ENCODE measurements at places on chromosomes 7 and 10.

GRCh38 chr7:94364816-94365215 lies 29.9 kb upstream of the COL1A2 start:
- no peak for DNase-seq

DNA sequence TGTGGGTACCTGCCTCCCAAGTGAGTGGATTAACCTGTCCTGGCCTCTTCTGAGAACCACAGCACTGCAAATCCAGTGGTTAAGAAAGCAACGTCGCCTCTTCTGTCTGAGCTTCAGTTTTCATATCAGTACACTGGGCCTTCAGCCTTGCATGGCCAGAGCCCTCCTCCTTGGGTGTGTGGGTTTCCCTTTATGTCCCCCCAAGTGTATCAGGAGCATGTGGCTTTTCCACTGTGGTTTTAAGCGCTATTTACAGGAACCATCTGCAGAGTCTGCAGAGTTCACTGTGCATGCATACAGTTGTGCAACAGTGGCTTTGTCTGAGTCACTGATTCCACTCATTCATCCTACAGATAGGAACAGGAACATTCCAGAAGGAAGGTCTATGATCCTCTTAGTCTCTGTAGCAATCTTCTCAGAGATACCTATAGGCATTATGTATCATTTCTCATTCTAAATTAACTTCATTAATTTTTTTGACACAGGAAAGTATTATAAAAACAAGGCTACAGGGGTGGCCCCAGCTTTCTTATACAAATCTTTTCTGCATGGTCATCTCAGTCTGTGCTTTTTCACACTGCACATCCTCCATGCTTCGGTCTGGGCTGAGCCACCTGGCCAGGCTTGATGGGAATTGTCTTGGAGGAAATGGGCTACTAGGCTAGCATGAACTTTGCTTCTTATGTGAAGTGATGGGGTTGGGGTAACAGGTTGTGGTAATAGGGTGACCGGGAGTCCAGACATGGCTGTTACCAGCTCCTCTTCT lies 17.1 kb downstream of the MBL2 start:
- no peak for DNase-seq

GRCh38 chr7:14934839-14935238 lies 32.3 kb upstream of the DGKB start:
- DNase-seq: no peak

DNA sequence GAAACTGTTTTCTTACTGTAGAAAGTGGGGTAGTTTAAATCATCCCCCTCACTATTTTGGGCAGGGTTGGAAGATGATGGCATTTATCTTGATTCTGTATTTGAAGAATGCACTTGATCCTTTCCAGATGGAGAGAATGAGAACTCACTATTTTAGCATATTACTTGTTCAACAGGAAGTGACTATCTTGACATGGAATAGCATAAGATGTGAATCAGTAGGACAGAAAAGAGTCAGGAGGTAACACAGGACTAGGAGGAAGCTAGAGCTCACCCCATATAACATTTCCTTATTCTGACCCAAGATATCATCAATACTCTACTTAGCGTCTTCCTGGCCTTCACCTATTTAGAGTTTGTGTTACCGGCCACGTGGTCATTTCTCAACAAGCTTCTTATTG lies 400.2 kb downstream of the PHTF2 start:
- no peak for DNase-seq

GRCh38 chr10:100654782-100655325 lies 90.5 kb upstream of the PAX2 start:
- DNase-seq: no peak

DNA sequence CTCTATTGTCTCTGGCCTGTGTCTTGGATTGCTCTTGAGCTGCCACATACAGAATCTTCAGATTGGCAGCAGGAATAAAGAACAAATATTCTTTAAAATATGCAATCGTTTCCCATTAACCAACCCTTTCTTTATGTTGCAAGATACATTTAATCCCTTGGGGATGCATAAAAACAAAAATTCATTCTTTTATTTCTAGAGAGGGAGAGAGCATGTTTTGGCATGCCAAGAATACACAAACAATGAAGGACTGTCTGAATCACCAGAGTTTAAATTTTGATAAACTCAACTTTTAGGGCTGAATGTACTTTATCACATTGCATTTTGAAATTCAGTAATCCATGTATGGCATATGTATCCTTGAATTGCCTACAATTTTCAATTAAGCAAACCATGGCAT lies 154.3 kb upstream of the SEMA3D start:
- no peak for DNase-seq

- no peak for DNase-seq
Measured at GRCh38 chr10:123897146-123897545, 5.5 kb upstream of the CPXM2 start.

- DNase-seq: no peak
Measured at GRCh38 chr7:15686957-15687545, 568 bp upstream of the MEOX2 start.

DNA sequence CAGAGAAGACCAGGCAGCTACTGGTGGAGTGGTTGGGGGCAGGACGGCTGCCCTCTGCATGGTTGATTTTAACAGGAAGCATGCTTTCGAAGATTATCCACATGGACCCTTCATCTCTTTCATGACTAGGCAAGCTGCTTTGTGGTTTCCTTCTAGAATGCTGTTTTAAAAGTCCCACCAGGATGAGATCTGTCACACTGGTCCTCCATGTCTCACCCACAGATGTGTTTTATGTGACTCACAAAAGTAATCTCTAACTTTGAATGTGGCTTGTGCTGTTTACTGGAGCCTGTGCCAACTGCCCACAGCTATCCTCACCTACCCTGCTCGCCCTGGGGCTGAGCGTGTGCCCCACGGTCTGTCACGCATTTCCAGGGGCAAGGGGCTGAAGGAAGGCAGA lies 188.8 kb downstream of the GFRA1 start:
- no peak for DNase-seq

- no peak for DNase-seq
Measured at GRCh38 chr7:48548667-48549066, 375.7 kb upstream of the CDC14C start.

DNA sequence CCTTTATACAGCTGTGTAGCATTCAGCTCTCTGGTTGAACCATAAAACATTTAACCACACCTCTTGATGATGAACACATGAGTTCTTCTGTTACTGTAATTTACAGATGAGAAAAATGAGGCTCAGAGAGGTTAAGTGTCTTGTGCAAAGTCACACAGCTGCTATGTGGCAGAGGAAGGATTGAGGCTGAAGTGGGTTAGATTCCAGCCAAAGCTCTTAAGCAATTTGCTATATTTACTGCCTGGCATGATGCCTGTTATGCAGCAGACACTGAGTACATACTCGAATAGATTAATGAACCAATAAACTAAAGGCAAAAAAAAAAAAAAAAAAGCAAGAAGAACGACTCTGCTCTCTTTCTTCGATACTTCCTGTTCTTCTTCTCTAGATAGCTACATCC lies 35.7 kb downstream of the GFRA1 start:
- no peak for DNase-seq

DNA sequence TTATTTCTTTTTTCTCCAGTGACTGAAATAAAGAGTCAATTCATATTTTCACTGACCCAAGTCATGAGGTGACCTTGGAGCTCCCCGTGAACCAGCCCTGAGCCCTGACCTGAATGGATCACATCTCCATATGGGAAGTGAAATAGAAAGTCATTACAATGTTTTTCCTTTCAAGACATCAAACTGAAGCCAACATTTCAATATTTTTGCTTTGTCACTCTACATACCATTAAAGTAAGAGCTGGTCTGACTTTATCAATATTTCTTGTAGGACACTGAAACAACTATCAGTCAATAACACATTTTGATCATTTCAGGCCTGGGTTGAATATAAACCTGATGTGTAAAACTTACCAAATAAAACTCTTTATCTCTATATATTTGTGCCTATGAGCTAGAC lies 249.8 kb upstream of the PHF14 start:
- no peak for DNase-seq

GRCh38 chr7:30468041-30468440 lies 10.5 kb downstream of the NOD1 start:
- DNase-seq: no peak

DNA sequence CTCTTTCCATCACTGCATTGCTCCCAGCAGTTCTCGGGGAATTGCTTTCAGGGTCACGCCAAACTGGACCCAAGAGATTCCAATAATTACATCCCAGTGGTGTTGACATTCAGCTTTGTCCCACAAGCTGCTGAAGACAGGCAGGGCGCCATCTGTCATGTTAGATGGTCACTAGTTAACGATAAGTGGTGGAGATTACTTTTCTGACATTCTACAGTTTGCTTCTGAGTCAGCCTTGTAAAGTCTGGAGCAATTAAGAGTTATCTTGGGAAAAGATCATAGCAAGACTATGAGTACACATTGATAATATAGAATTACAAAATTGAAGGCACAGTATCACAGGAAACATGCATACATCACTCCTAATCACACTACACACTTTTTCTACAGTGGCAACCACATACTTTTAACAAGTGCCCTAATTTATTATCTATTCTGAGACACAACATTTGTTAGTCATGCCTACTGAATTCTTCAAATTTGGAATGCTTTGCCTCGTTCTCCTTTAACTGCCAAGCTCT lies 41.9 kb downstream of the SEMA3C start:
- DNase-seq: no peak

DNA sequence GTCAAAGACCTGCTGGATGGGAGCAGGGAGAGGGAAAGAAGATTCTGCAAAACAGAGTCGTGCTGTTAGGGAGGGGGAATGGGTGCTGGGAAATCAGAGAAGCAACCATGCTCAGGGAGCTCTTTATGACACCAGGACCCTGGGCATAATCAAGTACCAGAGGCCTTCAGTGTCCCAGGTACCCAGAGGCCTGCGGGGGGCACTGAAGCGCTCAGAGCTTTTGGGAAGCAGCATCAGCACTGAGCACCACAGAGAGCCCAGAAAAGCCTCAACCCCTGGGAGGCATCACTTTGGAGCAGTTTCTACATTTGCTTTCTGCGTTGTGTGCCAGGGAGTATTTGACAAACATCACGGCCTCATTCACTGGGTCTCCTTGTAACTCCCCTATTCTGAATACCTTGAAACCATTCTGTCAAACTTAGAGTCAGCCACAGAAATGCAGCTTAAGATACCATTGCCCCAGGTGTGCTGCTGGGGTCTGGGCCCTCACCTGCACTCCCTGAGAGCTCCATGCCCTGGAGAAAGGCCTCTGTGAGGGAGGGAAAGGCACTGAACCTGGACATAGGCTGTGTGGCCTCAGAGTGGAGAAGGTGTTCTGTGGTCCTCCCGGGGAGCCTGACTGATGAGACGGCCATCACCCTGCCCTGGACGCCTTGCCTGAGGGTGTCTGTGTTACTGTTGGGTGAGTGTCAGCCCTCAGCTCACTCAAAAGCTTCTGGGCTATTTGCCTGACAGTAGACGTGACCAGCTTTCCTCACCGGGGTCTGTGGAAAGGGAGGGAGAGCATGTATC lies 37.1 kb downstream of the CXCL12 start:
- no peak for DNase-seq

DNA sequence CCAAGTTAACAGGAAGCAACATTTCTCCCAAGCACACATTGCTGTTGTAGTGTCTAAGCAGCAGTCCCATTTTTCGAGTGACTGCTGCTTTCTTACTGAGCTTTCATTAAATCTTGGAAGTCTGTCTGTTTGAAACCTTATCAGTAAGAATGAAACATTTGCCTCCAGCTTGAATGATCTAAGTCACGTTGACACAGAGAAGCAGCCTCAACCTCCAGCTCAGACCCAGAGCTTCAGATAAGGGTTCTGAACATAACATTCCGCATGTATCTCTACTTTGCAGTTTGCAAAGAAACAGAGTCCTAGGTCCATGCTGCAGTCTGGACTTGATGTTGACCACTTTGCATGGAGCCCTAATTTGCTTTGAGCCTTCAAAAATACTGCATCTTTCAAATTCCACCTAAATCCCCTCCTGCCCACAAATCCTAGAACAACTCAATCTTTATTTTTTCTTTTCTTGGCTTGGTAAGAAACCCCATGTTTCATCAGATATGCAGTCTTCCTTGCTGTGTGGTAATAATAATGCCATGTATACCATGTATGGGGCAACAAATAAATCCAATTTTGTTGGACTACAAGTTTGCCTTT lies 698.7 kb upstream of the IGFBP3 start:
- no peak for DNase-seq

DNA sequence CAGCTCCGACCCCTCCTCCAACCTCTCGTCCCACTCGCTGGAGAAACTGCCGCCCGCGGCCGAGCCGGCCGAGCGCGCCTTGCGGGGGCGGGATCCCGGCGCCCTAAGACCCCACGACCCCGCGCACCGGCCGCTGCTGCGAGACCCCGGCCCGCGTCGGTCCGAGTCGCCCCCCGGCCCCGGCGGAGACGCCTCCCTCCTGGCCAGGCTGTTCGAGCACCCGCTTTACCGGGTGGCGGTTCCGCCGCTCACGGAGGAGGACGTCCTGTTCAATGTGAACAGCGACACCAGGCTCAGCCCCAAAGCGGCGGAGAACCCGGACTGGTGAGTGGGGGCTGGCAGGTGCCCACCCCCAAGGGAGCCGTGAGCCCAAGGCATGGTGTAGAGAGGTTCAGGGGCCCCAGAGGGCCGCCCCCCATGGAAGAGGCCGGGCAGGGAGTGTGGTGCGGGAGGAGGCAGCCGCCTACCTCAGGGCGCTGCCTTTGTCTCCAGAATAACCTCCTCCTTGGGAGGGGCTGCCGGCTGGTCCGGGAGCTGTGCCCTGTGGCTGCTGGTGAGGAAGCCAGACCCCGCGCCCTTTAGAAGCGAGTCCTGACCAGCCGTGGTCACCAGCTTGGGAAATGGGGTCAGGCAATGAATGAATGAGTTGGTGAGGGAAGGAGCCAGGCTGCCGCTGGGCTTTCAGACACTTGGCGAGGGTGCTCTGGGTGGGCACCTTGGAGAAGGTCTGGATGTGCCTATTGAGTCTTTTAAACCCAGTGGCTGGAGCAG lies 1.3 kb downstream of the FAM20C start:
- DNase-seq: no peak

- no peak for DNase-seq
Measured at GRCh38 chr7:157096286-157097055, 42.3 kb upstream of the UBE3C start.

DNA sequence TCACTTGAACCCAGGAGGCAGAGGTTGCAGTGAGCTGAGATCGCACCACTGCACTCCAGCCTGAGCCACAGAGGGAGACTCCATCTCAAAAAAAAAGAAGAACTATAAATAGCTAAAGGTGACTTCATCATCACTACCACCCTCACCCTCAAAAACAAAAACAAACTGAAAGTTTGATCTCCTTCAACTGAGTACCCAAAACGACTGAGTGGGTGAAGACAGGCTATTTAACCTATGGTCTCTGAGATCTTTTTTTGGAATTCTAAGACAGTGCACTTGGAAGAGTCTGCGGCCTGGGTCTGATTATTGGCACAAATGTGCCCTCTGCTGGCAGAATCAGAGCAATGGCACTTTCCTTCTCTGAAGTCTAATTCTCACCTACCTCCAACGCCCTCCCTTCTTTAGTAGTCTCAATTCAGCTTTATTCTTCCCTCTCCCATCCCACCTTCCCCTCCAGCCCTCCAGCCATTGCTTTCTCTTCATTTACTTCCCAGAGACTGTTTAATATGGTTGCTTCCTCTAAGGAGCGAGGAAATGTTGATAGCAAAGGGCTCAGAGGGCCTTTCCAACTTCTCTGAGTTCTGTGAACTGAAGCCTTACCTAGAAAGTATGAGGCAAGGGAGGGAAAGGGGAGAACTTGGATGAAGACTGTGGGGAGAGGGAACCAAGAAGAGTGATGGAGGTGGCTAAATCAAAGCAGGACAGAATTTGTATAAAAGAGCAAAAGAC lies 2.9 kb upstream of the MYOZ1 start:
- peak; percentile 20 for DNase-seq
